ENCODE measurements at places on chromosomes 5 and 9.

GRCh38 chr5:178996156-178996555 lies 1.0 kb upstream of the GRM6 start:
- DNase-seq, result no peak

- peak; percentile 46 for DNase-seq
These were observed 885 bp upstream of the MLLT3 start for GRCh38 chr9:20623021-20623747.

DNA sequence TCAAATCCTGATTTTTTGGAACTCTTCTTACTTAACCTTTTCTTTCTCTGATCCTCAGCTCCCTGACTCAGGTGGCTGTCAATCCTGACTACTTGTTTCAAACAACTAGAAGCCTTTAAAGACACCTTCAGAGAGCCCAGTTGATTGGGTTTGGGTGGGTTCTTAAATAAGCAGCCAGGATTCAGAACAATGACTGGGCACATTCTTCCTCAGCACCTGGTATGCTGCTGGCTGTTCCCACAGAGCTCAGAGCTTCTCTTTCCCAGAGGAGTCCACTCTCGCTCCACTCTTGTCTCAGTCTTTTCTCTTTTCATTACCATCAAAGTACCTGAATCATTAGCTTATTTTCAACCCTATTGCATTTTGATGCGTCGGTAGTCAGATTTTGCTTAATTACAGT lies 22.5 kb downstream of the PCSK5 start:
- no peak for DNase-seq

DNA sequence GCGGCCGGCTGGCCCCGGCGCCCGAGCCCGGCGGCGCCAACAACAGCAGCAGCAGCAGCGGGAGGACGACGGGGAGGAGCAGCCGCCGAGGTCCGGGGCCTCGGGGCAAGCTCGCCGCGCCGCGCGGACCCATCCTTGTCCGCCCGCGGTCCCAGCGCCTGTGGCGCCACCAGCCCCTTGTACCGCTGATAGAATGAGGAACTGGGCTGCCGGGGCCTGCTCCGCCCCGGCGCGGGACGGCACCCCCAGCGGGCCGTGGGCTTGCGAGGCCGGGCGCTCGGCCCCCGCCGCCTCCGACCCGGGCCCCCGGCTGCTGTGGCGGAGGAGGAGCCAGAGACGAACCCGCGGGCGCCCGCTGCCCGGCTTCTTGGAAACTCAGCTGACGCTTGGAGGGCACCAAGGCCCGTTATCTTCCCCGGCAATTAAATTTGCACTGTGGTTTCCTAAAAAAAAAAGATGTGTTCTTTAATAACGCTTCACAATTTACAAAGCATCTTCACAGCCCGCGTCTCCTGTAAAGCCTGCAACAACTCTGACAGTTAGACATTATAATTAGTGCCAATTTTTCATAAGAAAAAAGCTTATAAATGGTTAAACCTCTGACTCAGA lies at the start of gene ARSB:
TSS of gene ARSB (minus strand) at position 195 of the 609 bp plus-strand sequence. CDS start at position 133, 62 bp downstream.
- DNase-seq, result peak; percentile 8

DNA sequence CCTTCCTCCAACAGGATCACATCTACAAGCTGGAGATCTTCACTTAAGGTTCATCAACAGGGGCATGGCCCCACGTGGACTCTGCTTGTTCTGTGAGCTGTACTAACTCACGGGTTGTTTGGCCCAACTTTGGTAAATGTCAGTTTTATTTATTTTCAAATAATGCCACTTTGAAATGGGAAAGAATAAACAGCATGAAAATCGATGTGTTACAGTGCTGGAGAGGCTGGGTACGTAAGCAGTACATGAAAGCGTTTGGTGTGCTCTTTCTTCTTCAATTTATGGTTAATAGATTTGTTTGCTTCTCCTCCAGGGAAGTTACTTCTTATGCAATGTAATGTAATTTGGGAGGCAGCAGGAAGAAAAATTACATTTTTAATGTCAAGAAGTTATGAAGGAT lies 389.9 kb upstream of the DAP start:
- no peak for DNase-seq

DNA sequence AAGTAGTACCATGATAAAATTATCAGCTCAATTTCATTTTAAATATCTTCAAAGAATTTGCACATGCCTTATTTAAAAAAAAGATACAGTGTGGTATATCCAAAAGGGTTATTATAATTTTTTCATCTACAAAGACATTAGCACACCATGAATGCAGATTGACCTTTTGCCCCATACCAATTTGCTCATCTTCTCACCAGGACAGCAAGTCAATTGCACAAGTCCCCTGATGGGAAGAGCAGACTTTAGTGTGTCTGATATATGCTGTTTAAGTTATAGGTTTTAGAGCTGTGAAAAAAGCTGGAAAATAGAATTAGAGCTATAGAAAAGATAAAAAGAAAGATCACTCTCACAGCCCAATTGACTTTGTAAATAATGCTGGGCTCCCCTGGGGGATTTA lies 325.8 kb upstream of the CDH6 start:
- no peak for DNase-seq
